Caudate nucleus (tissue), 63 donors: ENCODE measurements at places on chromosomes 4 and X.

DNA sequence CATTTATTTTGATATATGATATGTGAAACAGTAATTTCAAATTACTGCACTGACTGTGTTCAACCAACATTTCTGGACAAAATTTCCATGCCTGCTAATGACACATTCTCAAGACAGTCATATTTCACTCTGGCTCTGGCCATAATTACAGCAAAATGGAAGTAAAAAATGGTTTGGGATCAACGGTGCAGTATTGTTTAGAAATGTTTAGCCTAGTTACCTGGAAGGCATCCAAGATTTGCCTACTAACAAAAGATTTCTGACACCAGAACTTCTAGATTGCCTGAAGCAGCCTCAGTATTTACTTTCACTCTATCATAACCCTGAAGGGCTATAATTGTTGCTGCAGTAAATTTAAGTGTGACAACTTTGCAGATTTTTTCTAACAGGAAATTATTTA lies 416.3 kb downstream of the PCDH10 start:
- no peak for DNase-seq

DNA sequence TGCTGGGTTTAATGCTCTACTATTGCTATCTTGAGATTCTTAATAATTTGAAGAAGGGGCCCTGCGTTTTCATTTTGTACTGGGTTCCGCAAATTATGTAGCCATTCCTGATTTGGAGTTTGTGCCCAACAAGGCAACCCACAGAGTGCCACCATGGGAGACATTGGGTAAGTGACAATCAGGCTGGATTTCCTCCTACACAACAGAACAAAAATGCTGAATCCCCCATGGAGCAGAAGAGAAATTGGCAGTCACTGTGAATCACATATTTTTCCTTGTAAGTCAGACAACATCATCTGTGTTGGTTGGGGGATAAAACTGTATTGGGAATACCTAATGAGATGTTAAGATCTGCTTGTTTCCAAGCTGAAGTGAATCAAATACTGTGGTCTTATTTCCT lies 80.9 kb downstream of the CNGA2 start:
- no peak for DNase-seq

DNA sequence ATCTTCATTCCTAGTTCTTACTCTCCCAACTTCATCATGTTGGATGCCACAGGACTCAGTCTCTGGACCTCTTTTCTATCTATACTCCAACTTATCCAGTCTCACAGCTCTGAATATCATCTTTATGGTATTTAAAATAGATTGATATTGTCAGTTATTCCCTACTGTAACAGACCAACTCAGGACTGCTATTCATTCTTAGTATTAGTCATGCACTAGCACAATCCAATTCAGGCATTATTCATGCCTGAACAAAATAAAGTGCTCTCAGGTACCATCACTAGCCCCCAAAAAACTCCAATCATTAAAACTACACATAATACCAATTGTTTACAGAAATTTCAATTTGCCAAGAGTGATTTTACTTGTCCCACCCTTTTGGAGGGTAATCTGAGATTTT lies 37.7 kb downstream of the FRYL start:
- DNase-seq = no peak

DNA sequence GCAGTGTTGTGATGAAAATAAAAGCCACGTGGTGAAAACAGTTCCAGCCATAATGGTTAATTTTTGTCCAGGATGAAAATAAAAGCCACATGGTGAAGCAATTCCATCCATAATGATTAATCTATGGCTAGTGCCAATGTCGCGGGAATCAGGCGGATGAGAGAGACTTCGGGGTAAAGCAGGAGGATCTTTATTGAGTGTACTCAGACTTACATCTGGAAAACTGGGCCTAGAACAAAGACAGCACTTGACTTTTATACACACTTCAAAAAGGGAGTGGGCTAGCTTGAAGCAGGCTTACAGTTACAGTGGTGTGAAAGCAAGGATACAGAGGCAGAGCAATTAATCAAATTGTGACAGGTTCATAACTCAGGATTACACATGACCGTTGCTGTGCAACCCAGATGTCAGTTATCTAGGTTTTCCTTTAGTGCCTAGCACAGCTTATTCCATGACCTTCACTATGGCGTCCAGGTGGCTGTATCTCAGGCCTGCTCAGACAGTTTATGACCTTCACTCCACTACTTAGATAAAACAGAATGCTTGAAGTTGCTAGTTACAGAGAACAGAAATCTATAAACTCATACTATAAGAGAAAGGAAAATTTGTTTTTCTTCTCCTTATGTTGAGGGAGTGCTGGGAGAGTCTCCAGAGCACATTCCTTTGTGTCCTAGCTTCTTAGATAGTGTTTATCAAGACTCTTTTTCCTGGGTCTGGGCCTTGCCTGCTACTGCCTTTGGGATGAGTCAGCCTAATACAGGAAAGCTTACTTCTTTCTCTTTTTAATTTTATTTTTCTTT lies 5.9 kb upstream of the PLA2G12A start:
- no peak for DNase-seq

GRCh38 chr4:18608908-18609533 lies 587.5 kb upstream of the LCORL start:
- no peak for DNase-seq

GRCh38 chr4:139465922-139466321 lies 12.0 kb downstream of the RAB33B start:
- DNase-seq = no peak

DNA sequence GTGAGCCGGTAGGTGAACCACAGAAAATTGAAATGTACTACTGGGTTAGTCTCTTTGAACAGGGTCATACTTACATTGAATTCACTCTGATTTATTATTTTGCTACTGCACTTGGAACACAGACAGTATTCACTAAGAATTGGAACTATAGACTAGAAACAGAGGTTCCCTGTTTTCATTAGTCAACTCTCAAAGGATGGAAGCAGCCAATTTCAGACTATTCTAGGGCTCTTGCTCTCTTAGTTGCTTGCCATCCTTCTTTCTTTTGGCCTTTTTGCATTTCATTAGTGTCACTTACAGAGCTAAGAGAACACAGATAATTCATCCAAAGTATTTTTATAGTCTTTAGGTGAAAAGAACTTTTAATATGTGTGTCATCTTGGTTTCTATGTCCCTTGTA lies 52.6 kb downstream of the SHROOM3 start:
- no peak for DNase-seq

- DNase-seq = no peak
Observed at GRCh38 chr4:739569-739968, 33.9 kb downstream of the PCGF3 start.

- no peak for DNase-seq
Observed at GRCh38 chr4:34676400-34676799, 1567.9 kb downstream of the ARAP2 start.

DNA sequence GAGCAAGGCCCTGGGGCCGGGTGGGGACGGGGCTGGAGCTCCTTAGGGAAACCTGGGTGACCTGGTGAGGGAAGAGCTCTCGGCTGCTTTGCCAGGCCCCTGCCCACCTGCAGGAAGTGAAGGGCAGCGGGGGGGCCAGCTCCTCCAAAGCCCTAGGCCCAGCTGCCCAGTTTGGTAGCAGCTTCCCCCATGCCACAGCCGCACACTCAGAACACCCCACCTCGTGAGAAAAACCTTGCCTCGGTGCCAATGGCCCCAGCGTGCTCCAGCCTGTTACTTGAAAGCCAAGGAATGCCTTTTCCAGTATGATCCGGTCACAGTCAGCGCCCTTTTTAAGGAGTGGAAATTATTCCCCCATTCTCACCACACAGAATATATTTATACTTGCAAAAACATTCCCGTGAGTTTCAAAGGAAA lies 38.3 kb downstream of the ACOX3 start:
- no peak for DNase-seq

- no peak for DNase-seq
Observed at GRCh38 chr4:22532896-22533295, 17.0 kb upstream of the ADGRA3 start.

DNA sequence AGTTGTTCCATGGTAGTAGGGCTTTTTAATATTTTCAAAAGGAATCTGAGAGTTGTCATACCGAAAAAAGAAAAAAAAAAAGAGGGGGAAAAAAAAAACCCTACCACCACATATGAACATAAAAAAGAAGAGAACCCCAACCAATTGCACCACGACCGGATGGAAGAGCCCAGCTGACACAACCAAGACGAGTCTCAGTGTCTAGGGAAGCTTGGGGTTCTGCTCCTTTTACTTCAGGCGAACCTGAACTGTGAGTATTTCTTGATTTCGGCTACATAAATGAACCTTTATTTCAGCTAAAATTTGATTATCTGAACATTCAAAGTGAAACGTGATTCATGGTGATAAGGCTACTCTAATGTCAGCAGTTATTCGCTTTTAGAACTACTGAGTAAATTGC lies at the start of gene GPR34:
Gene GPR34, plus strand, starts transcription at position 139 of the 400 bp plus-strand sequence. CDS start 6,661 bp downstream, outside the sequence.
- DNase-seq = no peak

DNA sequence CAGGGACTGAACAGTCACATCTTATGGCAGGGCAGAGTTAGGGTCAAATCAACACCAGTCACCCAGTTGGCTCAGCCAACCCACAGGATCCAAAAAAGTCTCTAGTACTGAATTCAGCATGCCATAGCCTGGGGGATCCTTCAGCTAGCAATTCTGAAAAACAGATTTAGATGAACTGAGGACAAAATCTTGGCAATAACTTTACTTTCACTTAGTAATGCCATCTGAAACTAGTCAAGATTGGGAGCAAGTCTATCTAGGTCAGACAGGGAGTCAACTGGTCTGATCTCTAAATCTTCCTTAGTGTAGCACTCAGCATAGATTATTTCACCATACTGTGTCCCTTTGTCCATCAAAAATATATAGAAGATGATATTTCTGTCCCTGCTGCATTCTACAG lies 76.0 kb downstream of the HHIP start:
- DNase-seq = no peak

DNA sequence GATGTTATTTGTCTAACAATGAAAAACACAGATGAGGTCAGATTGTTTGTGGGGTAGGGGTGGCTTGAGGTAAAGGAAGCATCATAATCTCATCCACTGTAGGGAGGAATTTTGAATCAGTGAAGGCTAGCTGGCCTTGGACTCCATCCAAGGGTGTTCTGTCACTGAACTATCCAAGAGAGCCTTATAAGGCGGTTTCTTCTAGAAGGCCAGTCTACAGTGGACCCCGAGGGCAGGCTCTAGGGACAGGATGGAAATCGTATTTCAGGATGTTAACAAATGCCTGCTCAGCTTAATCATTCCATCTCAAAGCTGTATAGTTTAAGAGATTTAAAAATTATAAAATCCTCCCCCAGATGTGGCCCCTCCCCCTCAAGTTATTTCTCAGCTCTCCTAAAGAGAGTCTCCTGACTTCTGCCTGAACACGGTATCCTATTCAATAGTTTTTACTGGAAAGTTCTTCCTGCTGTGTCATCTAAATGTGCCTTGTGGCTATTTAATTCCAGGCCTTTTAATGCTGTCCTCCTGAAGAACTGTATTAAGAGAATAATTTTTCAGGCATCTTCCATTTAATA lies 8.0 kb downstream of the IGFBP7 start:
- DNase-seq = no peak

GRCh38 chr4:40180356-40180755 lies 16.5 kb upstream of the RHOH start:
- no peak for DNase-seq

GRCh38 chrX:133333154-133333750 lies 82.0 kb downstream of the GPC4 start:
- no peak for DNase-seq

- DNase-seq = no peak
Observed at GRCh38 chrX:43657671-43658070, 1.6 kb downstream of the MAOA start.

GRCh38 chr4:139014371-139015268 lies 961 bp upstream of the NOCT start:
- DNase-seq = no peak

DNA sequence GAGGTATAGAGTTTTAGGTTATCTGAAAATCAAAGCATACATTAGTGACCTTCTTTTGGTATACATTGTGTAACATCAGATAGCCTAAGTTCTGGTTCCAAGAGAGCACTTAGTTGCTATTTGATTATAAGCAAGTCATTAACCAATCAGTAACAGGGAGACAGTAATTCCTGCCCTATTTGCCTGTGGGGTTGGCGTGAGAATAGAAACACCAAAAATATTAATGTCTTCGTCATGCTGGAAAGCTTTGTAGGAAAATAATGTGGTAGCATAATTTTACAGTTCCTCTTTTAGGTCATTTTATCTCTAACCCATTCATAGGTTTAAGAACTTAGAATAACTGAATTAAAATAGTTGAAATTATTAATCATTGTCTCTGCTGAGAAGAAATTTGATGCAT lies 37.8 kb downstream of the NPNT start:
- no peak for DNase-seq

GRCh38 chr4:108453366-108453765 lies 167.0 kb upstream of the RPL34 start:
- no peak for DNase-seq

- DNase-seq = no peak
Observed at GRCh38 chr4:143046454-143046853, 138.3 kb upstream of the USP38 start.

DNA sequence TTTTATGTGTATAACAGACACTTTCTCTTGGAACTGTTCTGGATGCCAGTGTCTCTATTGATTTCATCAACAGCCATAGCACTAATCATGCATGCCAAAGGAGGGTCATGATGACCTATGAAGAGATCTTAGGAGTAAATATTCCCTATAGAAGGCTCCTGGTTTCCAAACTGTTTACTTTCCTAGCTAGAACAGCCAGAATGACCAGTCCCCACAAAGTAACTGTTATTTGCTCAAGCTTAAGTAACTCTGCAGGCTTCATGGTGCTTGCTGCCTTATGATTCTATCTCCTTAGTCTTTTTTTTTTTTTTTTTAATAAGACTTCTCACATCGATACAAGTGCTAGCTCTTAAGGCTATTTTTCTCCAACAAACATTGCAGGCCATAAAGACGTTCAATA lies 12.4 kb downstream of the S100G start:
- DNase-seq = no peak

GRCh38 chr4:32752962-32753361 lies 2032.8 kb downstream of the PCDH7 start:
- DNase-seq = no peak

- no peak for DNase-seq
Observed at GRCh38 chrX:115690511-115691216, 129.7 kb downstream of the PLS3 start.

DNA sequence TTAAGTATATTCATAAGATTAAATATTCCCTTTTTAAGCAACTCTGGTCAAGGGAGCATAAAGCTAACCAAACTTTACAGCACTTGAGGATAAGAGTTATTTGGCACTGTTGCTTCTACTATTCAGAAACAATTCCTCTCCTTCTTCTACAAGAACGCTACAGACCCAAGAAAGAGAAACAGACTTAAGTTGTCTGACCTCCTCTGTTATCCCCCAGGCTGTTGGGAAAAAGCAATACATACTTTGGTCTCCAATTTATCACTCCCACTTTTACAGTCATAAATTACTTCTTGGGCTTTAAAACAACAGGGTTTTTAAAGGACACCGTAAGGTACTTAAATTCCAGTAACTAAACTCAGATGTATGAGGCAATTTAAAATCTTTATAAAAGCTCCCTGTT lies 147.4 kb downstream of the COL25A1 start:
- DNase-seq = no peak

GRCh38 chr4:4289055-4289454 lies 899 bp downstream of the LYAR start:
- no peak for DNase-seq
